AML-193 (cell line): ENCODE measurements at places on chromosomes 2 and 18.
A peak's percentile ranks its signal among the peaks of the same experiment; 100 is the strongest.

GRCh38 chr2:69608109-69608508 is 35.4 kb downstream of the AAK1 start:
- no peak for DNase-seq

GRCh38 chr2:64975232-64975821 is 13.9 kb upstream of the SLC1A4 start:
- no peak for DNase-seq

- no peak for DNase-seq
These were observed 125.4 kb upstream of the CTNNA2 start for GRCh38 chr2:79387431-79387830.

GRCh38 chr18:70073432-70073831 is 125.8 kb upstream of the CD226 start:
- DNase-seq = no peak

- DNase-seq = peak; percentile 57
These were observed 248 bp downstream of the HAAO start for GRCh38 chr2:42792087-42792582.

DNA sequence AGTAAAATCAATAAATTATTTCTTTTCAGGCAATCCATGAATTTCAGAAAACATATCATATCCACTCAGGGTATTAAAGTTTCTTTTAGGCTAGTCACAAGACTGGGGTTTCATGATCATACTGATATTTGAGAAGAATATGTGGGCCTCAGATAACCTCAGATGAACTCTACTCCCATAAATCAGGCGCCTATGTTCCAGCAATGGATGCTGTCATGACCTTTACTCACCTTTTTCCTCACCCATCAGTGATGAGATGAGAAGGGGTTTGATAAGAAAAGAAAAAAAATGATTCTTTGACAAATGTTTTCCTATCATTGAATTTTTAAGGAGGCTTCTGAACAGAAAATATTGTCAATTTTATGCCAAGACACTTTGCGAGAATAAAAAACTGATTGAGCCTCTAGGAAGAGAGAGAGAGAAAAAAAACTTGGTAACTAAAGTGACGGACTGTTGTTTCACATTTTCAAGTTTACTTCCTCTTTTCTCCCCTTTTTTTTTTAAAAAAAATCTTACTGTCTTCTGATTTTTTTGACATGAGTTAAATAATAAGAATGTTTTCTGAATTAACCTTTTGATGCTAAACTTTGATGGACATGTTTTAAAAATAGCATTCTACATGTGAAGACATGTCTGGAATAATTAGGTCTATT is 309.1 kb upstream of the MAP2 start:
- DNase-seq = no peak

- DNase-seq = no peak
These were observed 213.2 kb downstream of the RBM43 start for GRCh38 chr2:151048331-151049054.

DNA sequence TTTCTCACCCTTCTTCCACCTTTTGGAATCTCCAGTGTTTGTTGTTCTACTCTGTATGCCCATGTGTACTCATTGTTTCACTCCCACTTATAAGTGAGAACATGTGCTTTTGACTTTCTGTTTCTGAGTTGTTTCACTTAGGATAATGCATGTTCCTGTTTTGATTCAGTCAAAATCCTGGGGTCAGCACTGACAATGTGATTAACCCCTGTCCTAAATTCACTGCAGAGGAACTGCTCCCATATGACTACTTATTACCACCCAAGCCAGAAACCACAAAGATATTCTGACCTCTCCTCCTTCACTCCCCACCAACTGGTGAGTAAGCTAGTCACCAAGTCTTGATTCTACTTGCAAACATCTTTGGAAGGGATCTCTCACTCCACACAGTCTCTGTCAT is 251.4 kb upstream of the TCF4 start:
- DNase-seq = no peak

- DNase-seq = no peak
These were observed 123.6 kb upstream of the STK17B start for GRCh38 chr2:196295005-196295404.

DNA sequence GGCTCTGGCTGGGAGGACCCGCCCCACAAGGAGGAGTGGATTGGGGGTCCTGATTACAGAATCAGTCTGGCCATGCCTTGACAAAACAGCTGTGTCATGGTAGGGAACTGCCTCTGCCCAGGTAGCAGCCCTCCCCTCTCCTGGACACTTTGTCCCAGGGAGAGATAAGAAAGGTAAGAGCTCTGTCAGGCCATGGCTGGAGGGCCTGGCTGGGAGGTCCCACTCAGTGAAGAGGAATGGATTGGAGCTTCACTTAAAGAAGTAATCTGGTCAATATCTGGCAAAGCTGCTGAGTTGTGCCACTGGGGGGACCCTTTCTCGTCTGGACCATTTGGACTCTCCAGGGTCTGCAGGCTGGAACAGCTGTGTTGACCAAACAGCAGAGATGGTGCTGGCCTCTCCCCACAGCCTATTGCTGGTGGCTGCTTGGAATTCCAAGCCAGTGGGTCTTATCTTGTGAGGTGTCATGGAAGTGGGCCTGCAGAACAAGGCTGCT is 75.4 kb downstream of the EPC2 start:
- DNase-seq = no peak

GRCh38 chr18:29164993-29165599 is 988.2 kb upstream of the CDH2 start:
- no peak for DNase-seq

GRCh38 chr2:37337620-37338280 is 6.7 kb upstream of the QPCT start:
- no peak for DNase-seq

GRCh38 chr2:158504088-158504487 is 47.3 kb downstream of the PKP4 start:
- DNase-seq = no peak

- no peak for DNase-seq
These were observed 22.8 kb downstream of the TNS1 start for GRCh38 chr2:217980036-217980435.

GRCh38 chr18:79393635-79394533 is 1.8 kb upstream of the NFATC1 start:
- no peak for DNase-seq

GRCh38 chr2:219467736-219468075 is 31.0 kb upstream of the GMPPA start:
- no peak for DNase-seq

DNA sequence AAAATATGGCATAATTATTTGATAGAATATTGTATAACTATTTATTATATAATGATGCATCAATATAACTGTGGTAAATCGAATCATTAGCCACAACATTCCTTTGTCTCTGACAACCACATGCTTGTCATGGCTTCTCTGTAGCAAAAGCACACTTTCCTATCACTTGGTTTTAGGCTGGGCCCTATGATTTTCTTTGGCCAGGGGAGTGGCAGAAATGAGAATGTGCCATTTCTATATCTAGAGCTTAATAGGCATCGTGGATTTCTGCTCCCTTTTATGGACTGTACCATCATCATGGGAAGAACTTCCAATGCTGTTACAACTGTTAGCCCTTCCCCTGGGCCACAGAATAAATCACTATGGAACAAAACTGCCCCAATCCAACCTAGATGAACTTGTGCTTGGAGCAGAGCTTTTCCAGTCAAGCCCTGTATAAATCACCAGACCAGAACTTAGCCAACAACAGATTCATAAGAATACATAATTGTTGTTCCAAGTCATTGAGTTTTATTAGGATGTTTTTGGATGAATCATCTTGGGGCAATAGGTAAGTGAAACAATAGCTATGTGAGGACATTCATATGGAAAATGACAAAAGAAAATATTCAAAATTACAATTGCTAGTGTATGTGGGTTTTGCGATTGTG is 715.8 kb downstream of the ERBB4 start:
- no peak for DNase-seq

DNA sequence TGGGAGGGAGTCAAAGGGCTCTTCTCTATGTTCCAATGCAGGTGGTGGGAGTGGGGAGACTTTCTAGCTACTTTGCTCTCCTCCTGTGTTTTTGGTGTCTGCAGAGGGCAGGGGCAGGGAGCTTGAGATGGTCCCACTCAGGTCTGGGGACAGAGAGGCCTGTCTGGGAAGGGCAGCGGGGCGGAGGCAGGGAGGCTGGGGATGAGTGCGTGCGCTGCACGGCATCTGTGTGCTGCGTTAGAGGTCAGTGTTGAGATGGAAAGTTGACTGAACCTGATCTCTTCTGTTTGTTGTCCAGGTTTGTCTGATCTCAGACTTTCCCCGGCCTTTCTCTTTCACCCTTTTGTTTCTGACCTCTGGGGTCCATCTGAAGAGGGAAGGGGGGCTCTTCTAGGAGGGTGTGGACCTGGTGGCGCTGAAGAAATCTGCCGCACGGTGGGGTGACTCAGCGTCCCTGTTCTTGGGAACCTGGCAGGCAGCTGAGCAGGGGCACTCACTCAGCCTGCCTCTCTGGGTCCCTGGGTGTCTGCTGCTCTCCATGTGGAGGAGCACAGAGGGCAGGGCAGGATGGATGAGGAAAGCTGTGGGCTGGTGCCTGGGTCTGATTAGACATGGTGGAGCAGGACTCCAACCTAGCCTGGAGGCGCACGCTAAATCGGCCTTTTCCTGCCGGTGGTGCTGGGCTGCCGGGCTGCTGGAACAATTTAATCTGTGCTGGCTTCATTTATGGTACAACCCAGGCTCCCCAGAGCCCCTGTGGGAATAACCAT is 24.1 kb downstream of the IGFBP2 start:
- no peak for DNase-seq

GRCh38 chr2:44751754-44752479 is 189.6 kb upstream of the SIX3 start:
- no peak for DNase-seq

DNA sequence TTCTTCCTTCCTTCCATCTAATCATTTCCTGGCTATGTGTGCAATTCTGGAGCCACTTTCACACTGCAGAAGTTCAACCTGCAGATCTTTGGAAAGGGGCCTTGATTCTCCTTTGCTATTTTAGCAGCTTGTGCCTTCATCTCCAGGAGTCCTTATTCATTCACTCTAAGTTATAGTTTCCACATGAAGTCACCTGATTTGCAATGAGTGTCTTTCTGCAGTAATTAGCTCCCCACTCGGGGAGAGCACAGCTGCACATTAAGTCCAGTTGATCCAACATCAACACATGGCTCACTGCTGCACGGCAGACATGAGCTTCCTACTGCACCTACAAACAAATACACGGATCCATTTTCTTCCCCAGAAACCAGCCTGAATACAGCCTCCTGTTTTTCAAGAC is 323.1 kb upstream of the TNP1 start:
- DNase-seq = no peak

GRCh38 chr2:226475650-226476049 is 324.0 kb downstream of the IRS1 start:
- DNase-seq = no peak

GRCh38 chr2:54088719-54089118 is 26.7 kb upstream of the ACYP2 start:
- no peak for DNase-seq

DNA sequence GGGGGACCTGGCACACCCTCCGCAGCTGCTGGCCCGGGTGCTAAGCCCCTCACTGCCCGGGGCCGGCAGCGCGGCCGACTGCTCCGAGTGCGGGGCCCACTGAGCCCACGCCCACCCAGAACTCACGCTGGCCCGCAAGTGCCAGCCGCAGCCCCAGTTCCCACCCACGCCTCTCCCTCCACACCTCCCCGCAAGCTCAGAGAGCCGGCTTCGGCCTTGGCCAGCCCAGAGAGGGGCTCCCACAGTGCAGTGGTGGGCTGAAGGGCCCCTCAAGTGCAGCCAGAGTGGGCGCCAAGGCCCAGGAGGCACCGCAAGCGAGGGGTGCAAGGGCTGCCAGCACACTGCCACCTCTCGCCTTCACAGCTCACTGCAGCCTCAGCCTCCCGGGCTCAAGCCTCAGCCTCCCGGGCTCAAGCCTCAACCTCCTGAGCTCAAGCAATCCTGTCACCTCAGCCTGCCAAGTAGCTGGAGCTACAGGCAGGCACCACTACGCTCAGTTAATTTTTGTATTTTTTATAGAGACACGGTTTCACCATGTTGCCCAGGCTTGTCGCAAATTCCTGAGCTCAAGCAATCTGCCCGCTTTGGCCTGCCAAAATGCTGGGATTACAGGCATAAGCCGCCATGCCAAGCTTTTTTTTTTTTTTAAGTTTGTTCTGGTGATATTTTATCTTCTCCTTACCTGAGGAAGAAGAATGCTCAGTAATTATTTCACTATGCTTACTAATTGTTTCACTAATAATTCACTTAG is 71.7 kb upstream of the CDCA7 start:
- DNase-seq = no peak

- no peak for DNase-seq
These were observed 35.6 kb upstream of the PNPT1 start for GRCh38 chr2:55729136-55729685.

GRCh38 chr2:189676471-189676870 is 2.0 kb downstream of the ANKAR start:
- no peak for DNase-seq

DNA sequence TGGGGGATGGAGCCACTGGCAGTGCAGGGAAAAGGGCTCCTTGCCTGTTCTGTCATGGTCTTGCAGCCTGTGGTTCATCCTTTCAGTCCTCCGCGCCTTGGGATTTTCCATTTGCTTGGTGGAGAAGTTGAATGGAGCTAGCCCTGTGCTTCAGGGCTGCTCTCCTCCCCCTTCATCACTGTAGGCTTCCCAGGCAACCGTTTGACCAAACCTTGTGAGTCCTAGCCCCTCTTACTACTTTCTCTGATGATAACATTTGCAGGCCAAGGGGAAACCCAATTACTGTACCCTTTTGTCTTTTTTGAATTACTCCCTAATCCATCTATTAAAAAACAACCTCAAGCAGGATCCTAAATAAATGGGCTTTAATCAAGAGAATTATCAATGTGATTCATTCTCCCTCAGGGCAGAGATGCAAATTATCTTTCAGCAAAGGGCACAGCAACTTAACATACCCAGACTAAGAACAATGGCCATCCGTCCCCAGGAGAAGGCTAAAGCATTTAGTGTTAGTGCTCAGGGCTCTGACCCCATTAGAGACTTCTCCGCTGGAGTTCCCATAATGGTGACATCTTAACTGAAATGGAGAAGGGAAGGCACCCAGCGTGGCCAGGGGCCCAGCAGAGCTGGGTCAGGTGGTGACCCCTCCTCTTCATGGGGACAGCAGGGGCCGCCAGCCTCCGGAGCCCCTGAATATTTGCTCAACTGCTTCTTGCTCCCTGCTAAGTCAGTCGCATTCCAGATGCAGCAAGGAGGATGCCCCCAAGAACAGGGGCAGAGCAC is 40.7 kb downstream of the RHOB start:
- no peak for DNase-seq

DNA sequence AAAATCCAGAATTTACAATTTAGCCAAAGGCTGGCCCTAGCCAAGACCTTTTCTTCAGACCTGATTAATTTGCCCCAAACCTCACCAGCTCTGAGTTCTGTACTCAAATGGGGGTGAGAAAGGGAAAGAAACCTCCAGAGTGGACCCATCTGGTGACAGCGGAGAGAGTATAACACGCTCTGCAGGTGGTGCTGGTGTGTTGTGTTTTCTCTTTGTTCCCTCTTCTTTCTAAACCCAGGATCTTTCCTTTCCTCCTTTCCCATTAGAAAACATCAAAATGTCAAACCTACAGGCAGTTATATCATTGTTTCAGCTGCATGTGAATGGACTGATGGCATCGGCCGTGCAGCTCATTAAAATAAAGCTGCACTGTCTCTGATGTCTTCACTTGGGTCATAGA is 253.2 kb upstream of the SP5 start:
- no peak for DNase-seq

- DNase-seq = no peak
These were observed 78.5 kb downstream of the FIGN start for GRCh38 chr2:163657281-163657656.

GRCh38 chr18:44625386-44625785 is 55.3 kb upstream of the SETBP1 start:
- DNase-seq = no peak

- DNase-seq = no peak
These were observed 160.0 kb downstream of the CLIP4 start for GRCh38 chr2:29275186-29275585.
